ENCODE measurements at places on chromosomes 6 and 20.

DNA sequence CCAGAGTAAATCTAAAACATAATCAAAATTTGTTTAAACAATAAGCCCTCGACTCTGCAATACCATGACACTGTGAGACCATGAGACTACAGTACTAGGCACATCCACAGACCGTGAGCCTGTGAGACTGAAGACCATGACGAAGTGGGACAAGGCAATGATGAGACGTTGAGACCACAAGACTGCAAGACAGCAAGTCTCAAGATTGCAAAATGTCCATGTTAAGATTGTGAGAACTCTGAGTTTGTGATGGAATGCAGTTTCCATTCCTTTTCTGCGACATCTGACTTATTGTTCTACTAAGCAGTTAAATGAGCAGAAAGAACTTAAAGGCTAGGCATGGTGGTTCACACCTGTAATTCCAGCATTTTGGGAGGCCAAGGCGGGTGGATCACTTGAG, 102.1 kb upstream of the PHACTR1 start:
- H3K4me1 ChIP-seq = no peaks in the 10 kb centered on the region
- H3K27ac ChIP-seq = no peak overlapping the region
- H3K36me3 ChIP-seq = no peaks in the 10 kb centered on the region

GRCh38 chr6:134005800-134006199, 46.6 kb downstream of the SLC2A12 start:
- H3K27ac ChIP-seq = no peak overlapping the region
- no peaks in the 10 kb centered on the region for H3K27me3 ChIP-seq
- peaks cover 3% of the 10 kb centered on the region for H3K4me1 ChIP-seq
- no peaks in the 10 kb centered on the region for H3K36me3 ChIP-seq
- no peak overlapping the region for H3K4me3 ChIP-seq

DNA sequence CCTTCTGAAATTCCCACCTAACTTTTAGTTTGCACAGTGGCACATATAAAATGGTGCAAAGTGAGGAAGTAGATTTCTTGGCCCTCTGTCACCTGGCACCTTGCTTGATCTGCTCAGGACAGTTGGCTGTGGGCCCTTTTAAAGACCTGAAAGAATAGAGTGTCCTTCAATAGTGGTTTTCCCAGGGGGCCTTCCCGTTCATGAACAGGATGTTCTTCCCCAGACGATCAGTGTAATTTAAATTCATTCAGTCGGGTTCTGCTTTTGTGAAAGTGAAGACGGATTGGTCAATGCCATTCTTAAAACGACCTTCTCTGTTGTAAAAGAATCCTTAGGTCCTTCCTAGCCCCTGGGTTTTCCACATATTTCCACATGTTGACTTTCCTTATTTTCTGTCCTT, 178.5 kb downstream of the SASH1 start:
- peaks cover 14% of the 10 kb centered on the region for H3K36me3 ChIP-seq
- H3K27ac ChIP-seq = no peak overlapping the region
- H3K27me3 ChIP-seq = no peaks in the 10 kb centered on the region

GRCh38 chr6:149289192-149289781, 28.2 kb upstream of the TAB2 start:
- H3K27ac ChIP-seq = no peak overlapping the region
- H3K36me3 ChIP-seq = no peaks in the 10 kb centered on the region
- no peaks in the 10 kb centered on the region for H3K4me1 ChIP-seq
- no peak overlapping the region for H3K4me3 ChIP-seq

- no peaks in the 10 kb centered on the region for H3K4me1 ChIP-seq
- DNase-seq = no peak
- no peaks in the 10 kb centered on the region for H3K36me3 ChIP-seq
Measured at GRCh38 chr6:20069021-20069522, 143.2 kb downstream of the MBOAT1 start.

DNA sequence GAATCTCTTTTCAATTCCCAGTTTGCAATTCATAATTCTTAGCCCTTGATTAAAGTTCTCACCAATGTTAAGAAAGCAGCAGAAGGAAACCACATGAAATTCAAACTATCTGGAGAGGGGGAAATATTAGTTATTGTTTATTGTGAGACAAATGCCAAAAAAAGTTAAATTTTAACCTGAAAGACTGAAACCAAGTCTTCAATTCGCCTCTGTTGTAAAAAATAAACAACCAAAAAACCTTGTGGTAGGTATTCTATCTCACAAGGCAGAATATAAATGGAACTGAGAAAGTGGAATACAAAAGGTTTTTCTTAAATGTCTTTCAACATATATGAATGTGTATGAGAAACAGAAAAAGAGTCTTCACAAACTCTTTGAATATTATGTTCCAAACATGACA, 24.8 kb downstream of the TMX4 start:
- H3K27me3 ChIP-seq = no peaks in the 10 kb centered on the region
- no peak for DNase-seq
- no peak overlapping the region for H3K4me3 ChIP-seq
- H3K4me1 ChIP-seq = no peaks in the 10 kb centered on the region

GRCh38 chr6:6875818-6876470, 231.8 kb upstream of the RREB1 start:
- no peaks in the 10 kb centered on the region for H3K27me3 ChIP-seq
- H3K36me3 ChIP-seq = no peaks in the 10 kb centered on the region
- DNase-seq = no peak
- no peak overlapping the region for H3K4me3 ChIP-seq

DNA sequence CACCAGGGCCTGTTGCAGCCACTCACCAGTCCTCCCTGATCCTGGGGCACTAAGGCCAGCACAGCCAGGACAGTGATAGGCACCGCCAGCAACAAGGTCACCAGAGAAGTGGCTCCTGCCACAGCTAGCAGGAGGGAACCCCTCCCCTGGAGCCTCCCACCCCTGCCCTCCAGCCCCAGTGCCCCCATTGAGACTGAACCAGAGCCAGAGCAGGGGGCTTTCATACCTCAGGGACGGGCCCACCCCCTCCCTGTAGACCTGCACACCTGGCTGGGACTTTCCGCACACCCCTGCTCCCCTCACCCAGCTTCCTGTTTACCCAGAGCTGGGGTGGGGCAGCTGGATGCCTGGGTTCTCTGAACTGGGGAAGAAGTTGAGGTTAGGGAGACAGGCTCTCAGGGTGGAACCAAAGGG, at the start of gene LTB:
LTB (minus strand) TSS at position 195 of the 414 bp plus-strand sequence; CDS start at position 188, 7 bp downstream.
- H3K27me3 ChIP-seq = no peaks in the 10 kb centered on the region
- no peaks in the 10 kb centered on the region for H3K36me3 ChIP-seq
- peak within 1 kb of the TSS; percentile 54 for H3K4me3 ChIP-seq
- no peak within 1 kb of the TSS for H3K27ac ChIP-seq
- no peak for DNase-seq

- H3K36me3 ChIP-seq = no peaks in the 10 kb centered on the region
- no peaks in the 10 kb centered on the region for H3K4me1 ChIP-seq
- no peak for DNase-seq
- H3K4me3 ChIP-seq = no peak overlapping the region
- no peak overlapping the region for H3K27ac ChIP-seq
- no peaks in the 10 kb centered on the region for H3K27me3 ChIP-seq
Measured at GRCh38 chr6:131673184-131673583, 28.0 kb downstream of the OR2A4 start.

- H3K27ac ChIP-seq = no peak overlapping the region
- no peaks in the 10 kb centered on the region for H3K36me3 ChIP-seq
- no peaks in the 10 kb centered on the region for H3K27me3 ChIP-seq
Measured at GRCh38 chr6:109059571-109060021, 35.0 kb downstream of the SESN1 start.

DNA sequence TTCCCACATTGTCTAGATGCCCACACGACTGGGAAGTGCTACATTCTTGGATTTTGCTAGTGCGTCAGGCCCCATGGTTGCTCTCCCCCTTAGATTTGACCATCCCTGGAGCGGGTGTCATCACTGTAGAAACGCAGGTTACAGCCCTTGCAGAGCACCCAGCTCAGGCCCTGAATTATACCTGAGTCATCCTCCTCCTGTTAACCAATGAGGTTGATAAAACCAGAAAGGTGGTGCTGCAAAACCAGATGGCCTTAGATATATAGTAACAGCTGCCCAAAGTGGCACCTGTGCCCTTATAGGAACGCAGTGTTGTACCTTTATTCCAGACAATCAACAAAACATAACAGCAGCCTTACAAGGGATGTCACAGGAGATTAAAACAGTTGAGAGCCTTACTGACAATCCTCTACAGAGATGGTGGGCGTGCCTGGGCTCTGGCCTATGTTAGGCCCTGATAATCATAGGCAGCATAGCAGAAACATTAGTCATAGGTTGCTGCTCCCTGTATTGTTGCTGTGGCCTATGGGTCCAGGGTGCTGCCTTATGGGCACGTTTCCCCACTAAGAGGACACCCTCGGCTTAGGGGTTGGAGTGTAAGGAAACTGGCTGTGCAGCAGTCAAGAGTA, 33.6 kb upstream of the HSF2 start:
- DNase-seq = no peak
- H3K27me3 ChIP-seq = no peaks in the 10 kb centered on the region
- H3K36me3 ChIP-seq = no peaks in the 10 kb centered on the region
- no peak overlapping the region for H3K27ac ChIP-seq
- H3K4me1 ChIP-seq = no peaks in the 10 kb centered on the region

All from H1 (cell line).